ENCODE measurements at places on chromosomes 11 and 22.

DNA sequence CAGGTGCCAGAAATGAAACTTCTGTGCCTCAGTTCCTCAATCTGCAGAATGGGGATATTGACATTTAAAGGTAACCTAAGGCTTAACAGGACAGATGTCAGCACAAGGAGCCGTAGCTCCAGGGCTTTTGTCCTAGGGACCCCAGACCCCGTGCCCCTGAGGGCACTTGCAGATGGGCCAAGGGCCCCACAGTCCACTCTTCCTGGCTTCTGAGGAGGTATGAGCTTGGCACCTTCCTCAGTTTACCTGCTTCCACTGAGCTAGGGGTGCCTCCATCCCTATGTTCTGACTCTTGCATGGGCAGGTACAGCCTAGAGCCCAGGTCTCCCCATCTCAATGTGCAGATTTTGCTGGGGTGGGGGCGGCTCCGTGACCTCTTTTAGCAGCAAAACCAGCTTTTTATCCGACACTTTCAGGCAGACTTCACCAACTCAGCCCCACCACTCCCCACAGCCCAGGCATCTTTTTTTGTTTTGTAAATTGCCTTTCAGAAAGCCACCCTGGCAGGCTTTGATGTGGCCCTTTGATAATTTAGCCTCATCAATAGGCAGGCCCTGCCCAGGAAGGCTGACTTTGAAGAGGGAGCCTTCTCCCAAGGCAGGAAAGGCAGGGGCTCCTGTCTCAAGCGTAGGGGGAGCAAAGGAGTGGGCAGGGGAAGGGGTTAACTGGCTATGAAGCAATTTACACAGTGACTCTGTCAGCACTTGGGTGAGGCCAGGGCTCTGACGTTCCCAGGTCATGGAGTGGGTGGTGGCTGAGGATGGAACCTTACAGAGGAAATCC, 23.7 kb upstream of the FGF3 start:
- no peak for DNase-seq

GRCh38 chr11:6799402-6799801, at the start of gene OR6A2:
TSS of gene OR6A2 (minus strand) at chr11:6799689. CDS start at chr11:6795708, 3,981 bp downstream.
- DNase-seq = no peak

- DNase-seq = no peak
Observed at GRCh38 chr11:1129611-1130160, 28.1 kb upstream of the MUC5AC start.

DNA sequence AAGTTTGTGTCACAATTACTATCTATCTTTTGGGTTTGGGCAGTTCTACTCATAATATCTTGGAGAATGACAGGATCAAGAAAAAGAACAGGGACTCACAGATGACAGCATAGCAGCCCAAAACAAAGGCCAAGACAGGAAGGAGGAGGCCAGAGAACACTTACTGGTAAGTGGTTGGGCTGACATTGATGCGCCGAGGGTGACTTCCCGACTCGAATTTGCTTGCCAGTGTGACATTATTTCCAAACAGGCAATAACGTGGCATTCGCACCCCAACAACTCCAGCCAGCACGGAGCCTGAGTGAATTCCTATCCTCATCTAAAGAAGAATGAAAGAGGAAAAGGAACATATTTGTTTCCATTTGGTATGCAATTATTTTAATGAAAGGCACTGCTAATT, 309.9 kb downstream of the GUCY1A2 start:
- no peak for DNase-seq

- DNase-seq = no peak
Observed at GRCh38 chr11:25485315-25485714, 846.6 kb upstream of the ANO3 start.

- DNase-seq = no peak
Observed at GRCh38 chr11:65539744-65540289, 14.9 kb downstream of the SCYL1 start.

- DNase-seq = no peak
Observed at GRCh38 chr11:115168229-115168671, 336.0 kb downstream of the CADM1 start.

- no peak for DNase-seq
Observed at GRCh38 chr22:43118953-43119458, 8.5 kb downstream of the BIK start.

DNA sequence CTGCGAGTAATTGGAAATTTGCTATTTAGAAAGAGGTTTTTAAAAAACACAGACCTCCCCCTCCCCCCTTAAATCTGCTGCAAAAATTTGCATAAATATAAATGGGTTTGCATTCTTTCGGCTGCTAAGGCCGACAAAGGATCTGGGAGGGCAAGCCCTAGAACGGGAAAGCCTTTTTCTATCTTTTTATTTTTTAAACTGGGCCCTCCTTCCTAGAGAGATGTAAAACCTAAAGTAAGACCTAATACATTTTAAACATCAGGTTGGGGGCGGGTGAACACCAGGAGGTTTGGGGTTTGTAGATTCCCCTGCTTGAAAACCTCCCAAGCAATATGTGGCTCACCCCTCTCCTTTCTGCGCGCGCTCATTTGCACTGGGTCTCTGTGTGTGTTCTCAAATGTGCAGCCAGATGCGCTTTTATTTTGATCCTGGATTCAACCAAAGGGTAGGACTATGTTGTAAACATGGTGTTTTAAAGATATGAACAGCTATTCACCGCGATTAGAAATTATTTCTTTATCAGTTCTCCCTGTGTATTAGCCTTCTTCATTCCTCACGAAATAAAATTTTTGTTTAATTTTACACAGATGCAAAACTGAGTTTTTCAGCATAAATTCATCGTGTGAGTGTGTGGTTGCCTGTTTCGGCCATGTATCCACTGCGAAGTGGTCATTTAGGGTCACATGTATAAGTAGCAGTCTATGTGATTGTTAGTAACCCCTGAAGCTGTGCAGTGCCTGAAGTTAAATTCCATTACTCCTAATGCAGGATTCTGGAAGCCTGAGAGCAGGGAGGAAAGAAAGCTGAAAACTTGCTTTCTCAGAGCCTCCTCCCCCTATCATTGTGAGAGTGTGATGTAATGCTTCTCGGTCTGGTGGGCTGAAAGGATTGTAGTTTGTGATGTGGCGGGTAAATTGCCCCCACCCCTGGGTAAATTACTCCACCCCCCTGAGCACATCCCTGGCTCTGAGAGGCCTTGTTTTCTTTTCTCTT, 988 bp downstream of the TNRC6B start:
- no peak for DNase-seq

- DNase-seq = no peak
Observed at GRCh38 chr11:113272281-113272680, 42.1 kb upstream of the TTC12 start.

DNA sequence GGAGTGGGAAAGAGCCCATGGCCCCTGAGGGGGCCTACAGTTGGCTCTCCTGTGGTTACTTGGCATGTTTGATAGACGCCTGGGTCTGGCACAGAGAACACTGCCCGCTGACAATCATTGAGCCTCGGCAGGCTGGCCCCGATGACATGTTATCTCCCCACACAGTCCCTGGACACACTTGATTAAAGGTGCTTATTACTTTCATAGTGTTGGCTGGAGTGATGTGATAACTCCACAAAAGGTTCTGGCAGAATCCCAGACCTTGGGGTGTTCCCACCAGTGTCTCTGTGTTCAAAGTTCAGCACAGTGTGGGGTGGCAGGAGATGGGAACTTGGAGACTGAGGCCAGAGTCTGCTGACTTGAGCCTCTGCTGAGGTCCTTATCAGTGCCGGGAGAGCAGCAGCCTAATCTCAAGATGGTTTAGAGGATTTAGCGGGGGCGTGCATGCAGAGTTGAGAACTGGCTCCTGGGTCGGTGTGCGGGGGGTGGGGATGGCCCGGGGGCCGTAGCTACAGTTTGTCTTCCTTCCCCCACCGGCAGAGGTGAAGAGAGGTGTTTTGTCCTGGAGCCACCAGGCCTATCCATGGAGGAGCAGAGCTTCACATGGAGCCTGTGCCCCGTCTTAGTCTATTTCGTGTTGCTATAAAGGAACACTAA, 22.5 kb downstream of the PARVB start:
- no peak for DNase-seq

DNA sequence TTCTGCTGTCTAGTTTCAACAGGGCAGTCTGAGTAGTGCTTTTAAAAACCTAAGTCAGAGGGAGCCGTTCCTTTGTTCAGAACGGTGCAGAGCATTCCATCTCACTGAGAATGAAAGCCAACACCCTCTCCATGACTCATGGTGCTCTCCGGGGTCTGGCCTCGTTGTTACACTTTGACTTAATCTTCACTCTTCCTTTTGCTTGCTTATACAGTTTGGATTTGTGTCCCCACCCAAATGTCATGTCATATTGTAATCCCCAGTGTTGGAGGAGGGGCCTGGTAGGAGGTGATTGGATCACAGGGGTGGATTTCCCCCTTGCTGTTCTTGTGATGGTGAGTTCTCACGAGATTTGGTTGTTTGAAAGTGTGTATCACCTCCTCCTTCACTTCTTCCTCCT, 292.2 kb downstream of the ST3GAL4 start:
- DNase-seq = no peak

DNA sequence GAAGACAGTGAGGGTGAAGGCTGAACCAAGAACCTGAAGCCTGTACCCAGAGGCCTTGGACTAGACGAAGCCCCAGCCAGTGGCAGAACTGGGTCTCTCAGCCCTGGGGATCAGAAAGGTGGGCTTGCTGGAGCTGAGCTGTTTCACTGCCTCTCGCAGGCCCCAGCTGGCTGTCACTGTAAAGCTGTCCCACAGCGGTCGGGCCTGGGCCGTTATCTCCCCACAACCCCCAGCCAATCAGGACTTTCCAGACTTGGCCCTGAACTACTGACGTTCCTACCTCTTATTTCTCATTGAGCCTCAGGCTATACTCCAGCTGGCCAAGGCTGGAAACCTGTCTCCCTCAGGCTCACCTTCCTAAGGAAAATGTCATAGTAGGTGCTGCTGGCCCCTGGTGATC, 4.1 kb downstream of the PPP1CA start:
- DNase-seq = no peak

- no peak for DNase-seq
Observed at GRCh38 chr11:66325263-66325671, 8.4 kb upstream of the CD248 start.

- no peak for DNase-seq
Observed at GRCh38 chr11:62876712-62877111, 4.0 kb upstream of the SLC3A2 start.

GRCh38 chr22:22420580-22420979, 88.0 kb downstream of the ZNF280B start:
- DNase-seq = no peak

DNA sequence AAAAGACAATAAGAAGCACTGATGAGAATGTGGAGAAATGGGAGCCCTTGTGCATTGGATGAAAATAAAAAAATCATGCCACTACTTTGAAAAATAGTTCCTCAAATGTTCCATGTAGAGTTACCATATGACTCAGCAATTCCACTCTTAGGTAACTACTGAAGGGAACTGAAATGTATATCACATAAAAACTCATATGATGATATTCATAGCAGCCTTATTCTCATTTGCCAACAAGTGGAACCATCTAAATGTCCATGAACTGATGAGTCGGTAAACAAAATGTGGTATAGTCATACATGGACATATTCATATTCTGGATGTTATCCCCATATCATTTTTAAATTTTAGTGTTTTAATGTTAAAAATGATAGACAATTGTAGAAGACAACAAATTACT, 3.5 kb downstream of the KRTAP5-9 start:
- no peak for DNase-seq

DNA sequence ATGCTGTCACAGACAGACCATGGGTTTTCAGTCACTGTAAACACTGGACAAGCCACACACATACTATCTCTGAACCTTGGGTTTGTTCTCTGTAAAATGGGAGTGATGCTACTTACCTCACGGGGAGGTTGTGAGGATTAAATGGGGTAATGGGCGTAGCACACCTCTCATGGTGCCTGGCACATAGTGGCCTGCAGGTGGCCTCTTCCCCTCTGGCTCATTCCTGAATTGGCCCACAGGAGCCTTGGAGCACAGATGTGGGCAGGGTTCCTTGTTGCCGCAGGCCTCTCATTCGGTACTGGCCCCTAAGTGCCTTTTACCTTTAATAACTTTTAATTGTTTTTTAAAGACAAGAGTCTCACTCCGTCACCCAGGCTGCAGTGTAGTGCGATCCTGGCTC, 11.7 kb downstream of the MICAL2 start:
- no peak for DNase-seq

- DNase-seq = no peak
Observed at GRCh38 chr22:21710156-21710555, 25.4 kb downstream of the YPEL1 start.

GRCh38 chr22:49056301-49056700, 771.4 kb downstream of the BRD1 start:
- no peak for DNase-seq

DNA sequence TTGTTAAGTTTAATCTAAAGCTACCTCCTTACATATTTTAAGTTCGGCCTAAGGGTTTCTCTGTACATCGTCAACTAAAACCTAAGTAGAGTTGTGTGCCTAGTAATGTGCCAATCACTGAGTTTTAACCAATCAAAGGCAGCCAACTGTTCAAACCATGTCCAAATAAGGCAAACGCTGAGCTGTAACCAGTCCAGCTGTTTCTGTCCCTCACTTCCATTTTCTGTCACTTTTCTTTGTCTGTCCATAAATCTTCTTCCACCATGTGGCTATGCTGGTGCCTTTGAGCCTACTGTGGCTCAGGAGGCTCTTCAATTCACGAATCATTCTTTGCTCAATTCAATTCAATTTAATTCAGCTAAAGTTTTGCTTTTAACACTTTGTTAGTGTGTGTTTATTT, 13.9 kb upstream of the ATXN10 start:
- DNase-seq = no peak

GRCh38 chr11:17298302-17298701, 21.8 kb downstream of the NUCB2 start:
- DNase-seq = no peak

- no peak for DNase-seq
Observed at GRCh38 chr11:39541945-39542351, 1917.5 kb downstream of the LRRC4C start.

GRCh38 chr11:100624346-100624745, 62.7 kb upstream of the ARHGAP42 start:
- DNase-seq = no peak

DNA sequence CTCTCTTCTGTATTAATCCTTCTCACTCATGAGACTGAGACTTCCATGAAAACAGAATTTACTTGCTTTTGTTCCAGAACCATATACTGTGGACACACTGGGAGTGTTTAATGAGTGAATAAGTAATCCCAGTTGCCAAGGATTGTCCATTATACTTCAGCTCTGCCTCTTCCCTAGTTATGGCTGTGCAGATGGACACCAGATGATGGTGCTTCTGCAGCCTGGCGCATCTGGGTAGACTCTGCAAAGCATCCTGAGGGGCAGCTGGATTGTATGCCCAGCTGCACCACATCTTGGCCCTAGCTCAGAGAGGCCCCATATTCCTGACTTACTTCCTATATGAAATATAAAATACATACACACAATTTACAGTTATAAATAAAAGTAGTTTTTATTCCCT, 43.5 kb downstream of the DBX1 start:
- DNase-seq = no peak

DNA sequence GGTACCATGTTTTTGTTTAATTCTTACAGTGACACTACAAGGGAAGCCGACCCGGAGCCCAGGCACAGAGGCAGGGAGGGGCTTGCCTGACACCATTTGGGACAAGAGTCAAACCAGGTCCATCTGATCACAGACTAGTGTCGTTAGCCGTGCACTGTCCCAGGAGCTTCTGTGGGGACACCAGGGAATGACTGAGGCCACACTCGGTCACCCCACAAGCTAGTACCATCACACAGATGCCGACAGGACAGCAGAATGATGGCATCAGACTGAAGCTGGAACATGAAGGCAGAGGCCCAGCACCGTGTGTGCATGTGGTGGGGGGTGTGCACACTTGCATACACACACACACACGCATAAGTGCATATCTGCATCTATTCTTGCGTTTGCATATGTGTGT, 61.5 kb upstream of the NECTIN1 start:
- DNase-seq = no peak

GRCh38 chr11:69957849-69958248, 120.3 kb upstream of the ANO1 start:
- DNase-seq = no peak

Data from activated naive CD4-positive, alpha-beta T cell (primary cell).